Activated T-cell treated with anti-CD3 and anti-CD28 coated beads for 1 hour (primary cell): ENCODE measurements at places on chromosomes 5 and 9.

DNA sequence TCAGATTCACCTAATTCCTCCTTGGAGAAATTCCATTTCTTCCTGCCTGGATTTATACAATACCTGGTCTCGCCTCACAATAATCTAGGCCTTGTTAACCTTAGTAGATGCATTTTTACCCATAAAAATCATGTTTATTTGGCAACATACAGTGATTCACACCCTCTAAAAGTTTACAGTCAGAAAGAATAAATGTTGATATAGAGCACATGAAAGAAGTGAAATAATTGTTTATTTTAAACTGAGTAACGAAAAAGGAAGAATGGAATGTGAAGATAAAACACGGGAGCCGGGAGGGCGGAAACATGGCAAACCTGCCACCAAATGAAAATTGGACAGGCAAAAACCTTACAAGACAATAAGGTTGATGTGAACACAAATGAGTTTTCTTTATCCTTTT, 28.9 kb upstream of the KCNN2 start:
- no peak for DNase-seq

- no peak for DNase-seq
These were observed 476.4 kb downstream of the KDM4C start for GRCh38 chr9:7234144-7234543.

GRCh38 chr5:168992687-168993086, 308.3 kb downstream of the SLIT3 start:
- DNase-seq = no peak

DNA sequence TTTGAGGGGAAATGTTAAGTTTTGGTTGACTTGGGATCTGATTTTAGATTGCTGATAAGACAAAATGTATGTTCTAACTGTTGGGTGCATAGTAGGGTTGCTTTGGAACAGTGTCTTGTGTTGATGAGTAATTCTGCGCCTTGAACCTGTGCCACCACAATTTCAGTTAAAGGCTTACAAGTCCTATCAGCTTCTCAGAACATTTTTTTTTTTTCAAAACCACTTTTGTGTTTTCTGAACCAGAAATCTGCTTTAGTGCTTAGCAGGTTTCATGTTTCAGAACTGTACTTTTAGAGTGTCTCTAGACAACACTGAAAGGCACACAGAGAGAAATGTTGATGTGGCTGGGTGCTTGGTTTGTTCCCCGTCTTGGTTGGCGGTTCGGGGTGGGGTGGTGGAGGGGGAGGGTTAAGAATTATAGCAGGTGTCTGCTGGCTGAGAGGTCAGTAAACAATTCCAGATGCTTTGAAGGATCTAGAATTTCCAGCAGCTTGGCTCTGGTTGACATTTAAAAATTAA, 84.6 kb downstream of the ANKRD55 start:
- DNase-seq = no peak

DNA sequence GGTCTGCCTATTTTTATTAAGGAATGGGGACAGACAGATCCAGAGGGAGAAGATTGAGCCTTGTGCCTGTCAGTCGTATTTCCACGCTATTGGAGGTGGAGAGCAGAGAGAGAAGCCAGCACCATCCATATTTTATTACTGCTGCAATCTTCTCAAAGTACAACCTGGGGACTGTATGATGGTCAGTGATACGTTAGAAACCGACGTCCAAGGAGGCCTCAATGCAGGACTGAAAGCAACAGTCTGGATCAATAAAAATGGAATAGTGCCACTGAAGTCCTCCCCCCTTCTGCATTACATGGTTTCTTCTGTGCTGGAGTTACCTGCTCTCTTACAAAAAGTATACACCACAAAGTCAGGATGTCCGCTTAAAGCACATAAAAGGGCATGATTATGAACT, 21.9 kb upstream of the DTWD2 start:
- no peak for DNase-seq

GRCh38 chr5:44334622-44335021, 54.6 kb downstream of the FGF10 start:
- no peak for DNase-seq

GRCh38 chr5:859391-859790, 8.6 kb upstream of the ZDHHC11 start:
- DNase-seq = no peak

GRCh38 chr5:9108162-9108561, 437.7 kb downstream of the SEMA5A start:
- DNase-seq = no peak

DNA sequence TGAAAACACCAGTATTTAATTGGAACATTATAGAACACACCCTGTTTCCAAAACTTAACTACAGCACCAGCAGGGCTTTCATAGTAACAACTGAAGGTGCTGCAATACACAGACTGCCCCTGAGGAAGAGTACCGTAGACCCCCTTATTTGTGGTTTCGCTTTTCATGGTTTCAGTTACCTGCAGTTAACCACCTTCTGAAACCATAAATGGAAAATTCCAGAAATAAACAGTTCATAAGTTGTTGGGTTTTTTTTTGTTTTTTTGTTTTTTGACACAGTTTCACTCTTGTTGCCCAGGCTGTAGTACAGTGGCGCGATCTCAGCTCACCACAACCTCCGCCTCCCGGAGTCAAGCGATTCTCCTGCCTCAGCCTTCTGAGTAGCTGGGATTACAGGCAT, 9.5 kb upstream of the GLDC start:
- no peak for DNase-seq

DNA sequence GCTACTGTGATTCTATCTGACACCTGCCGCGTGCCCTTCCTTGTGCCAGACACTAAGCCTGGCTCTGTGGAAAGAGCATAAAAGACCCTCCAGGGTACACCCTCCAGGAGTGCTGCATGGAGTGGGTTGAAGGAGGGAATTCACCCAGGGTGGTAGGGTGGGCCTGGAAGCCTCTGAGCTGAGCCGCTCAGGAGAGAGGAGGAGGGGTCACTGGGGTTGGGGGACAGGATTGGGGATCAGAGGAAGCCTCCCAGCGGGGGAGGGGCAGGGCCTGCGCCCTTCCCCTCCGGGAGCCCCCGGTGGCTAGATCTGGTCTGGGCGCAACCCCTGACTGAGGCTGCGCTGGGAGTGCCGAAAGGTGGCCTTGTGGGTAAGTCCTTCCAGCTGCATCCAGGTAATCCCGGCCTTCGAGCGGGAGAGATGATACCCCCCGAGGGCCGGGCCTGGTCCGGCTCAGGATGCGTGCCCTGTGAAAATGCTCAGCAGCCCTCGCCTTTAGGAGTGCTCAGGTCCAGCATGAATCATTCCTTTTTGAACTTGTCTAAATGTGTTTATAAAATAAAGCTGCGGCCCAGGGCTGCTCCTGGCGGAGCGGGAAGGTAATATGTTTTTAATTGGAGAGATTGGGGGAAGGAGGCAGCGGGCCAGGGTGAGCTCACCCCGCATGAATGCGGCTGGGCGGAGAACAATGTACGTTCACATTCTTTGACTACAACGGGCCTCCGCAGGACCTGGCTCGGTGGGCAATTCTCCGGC, 118.1 kb upstream of the SMIM23 start:
- no peak for DNase-seq

- no peak for DNase-seq
These were observed 6.1 kb upstream of the AJM1 start for GRCh38 chr9:136835932-136836904.

DNA sequence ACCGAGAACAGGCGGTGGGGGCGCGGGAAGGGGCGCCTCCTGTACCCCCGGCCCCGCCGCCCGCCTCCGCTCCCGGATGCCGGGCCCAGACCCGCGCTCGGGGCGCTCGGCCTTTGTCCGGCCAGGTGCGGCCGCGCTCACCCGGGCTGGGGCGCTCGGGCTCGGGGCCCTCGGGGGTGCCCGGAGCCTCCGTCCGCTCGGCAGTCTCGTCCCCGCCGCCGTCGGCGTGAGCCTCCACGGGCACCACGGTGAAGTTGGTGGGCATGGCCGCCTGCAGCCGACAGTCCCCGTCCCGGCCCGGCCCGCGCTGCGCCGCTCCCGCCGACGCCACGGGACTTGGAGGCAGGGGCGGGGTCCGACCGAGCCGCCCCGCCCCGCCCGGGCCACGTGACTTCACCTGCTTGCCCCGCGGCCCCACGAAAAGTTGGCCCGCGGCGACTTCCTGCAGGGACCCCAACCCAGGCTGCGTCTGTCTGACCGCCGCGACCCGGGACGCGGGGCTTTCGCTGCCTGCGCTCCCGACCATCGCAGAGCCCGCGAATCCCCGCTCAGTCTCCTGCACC, at the start of gene SLC12A7:
SLC12A7 (minus strand) TSS at position 337 of the 563 bp plus-strand sequence; CDS start at position 265, 72 bp downstream.
- peak; percentile 57 for DNase-seq

- DNase-seq = no peak
These were observed 129.0 kb upstream of the IRX4 start for GRCh38 chr5:2011481-2012411.

- DNase-seq = no peak
These were observed 68.4 kb downstream of the SLC25A46 start for GRCh38 chr5:110807169-110807568.

GRCh38 chr5:73801686-73802085, 175.7 kb downstream of the ARHGEF28 start:
- no peak for DNase-seq

DNA sequence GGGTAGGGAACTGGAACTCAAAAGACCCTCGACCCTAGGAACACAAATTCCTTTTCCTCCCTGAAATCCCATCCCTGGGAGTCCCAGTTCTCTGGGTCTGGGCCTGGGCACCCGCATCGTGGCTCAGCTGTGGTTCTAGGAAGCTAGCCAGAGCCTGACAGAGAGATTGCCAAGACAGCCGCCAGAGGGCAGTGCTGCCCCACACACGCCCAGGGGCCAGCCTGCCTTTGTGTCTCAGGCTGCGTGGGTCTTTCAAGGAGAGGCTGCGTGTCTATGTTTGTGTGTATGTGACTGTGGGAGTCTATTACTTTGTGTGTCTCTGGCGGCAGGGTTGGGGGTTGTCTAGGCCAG, 32.0 kb upstream of the TTLL11 start:
- DNase-seq = peak; percentile 74
